ENCODE measurements at places on chromosomes 11 and 22.

- no peak for DNase-seq
Observed at GRCh38 chr22:18133452-18133851, 16.5 kb upstream of the USP18 start.

DNA sequence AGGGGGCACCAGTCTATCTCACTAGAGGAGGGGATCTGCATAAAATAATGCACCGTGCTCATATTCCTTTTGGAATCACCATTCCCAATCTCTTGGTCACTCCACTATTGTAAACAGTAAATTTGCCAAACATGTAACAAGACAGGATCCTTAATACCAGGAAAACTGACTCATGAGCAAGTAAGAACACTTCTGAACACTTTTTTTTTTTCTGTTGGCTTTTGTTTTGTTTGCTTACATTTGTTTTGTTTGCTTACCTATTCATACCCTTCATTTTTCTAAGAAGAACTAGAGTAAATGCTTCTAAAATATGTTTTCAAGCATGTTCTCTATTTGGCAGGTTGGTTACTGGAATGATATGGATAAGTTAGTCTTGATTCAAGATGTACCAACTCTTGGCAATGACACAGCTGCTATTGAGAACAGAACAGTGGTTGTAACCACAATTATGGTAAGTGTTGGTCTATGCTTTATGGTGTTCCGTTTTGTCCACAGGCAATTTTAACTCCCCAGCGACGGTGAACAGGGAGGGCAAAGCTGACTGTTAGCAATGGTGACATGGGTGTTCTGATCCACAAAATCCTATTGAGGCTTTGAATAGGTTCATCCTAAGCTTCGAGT, 111.8 kb downstream of the MSANTD4 start:
- peak; percentile 44 for DNase-seq

GRCh38 chr11:116852261-116853031, 15.0 kb upstream of the APOA1 start:
- peak; percentile 80 for DNase-seq

DNA sequence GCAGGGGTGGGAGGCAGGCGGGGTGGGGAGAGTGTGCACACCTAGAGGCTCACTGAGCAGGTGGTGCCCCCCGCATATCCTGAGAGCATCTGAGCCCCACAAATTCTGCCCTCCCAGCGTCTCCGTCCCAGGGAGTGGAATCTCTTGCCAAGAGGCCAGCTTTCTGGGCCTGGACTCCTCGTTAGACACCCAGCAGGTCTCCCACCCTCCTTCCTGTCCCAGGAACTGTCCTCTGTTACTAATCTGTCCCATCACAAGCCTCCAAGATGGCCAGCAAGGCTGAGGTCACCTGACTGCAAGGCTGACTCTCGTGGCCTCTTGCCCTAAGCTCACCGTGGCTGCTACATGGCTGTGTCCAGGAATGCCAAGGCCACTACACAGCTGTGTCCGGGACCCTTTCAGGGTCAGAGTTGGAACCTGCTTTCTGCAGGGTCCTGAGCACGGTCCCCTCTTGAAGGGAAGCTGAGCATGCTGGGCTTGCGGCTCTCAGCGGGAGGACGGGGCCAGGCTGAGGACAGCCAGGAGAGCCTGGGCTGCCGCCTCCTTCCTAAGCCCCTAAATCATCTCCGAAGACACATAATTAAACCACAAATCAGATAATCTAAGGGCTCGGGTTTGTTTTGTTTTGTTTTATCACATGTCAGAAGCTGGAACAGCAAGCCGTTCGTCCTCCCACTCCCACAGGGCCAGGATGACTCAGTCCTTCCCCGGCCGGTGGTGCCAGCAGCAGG, 1327.3 kb downstream of the TBC1D22A start:
- DNase-seq: no peak

DNA sequence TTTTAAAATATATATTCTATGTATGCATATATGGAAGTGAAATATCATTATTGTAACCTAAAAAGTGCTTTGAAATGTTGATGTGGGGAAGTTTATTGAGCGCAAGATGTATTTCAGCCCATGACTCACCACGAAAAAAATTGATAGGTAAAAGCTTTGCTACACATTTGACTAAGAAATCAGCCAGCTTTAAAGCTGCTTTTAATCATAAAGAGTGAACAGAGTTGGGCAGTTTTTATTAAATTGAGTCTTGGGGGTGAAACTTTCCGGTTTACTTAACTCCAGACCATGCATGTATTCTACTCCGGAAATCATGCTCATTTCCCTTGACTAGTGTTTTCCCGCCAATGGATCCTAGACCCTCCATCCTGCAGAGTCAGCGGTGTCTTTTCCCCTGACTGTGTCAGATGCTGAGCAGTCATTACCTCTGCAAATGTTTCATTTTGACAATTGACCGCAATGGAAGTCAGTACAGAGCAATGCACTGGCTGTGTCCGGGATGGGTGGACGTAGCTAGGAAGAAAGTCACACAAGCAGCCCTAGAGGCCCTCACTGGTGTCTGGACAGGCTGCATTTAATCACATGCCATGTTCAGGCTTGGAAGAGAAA, 47.2 kb upstream of the MPEG1 start:
- DNase-seq: no peak

DNA sequence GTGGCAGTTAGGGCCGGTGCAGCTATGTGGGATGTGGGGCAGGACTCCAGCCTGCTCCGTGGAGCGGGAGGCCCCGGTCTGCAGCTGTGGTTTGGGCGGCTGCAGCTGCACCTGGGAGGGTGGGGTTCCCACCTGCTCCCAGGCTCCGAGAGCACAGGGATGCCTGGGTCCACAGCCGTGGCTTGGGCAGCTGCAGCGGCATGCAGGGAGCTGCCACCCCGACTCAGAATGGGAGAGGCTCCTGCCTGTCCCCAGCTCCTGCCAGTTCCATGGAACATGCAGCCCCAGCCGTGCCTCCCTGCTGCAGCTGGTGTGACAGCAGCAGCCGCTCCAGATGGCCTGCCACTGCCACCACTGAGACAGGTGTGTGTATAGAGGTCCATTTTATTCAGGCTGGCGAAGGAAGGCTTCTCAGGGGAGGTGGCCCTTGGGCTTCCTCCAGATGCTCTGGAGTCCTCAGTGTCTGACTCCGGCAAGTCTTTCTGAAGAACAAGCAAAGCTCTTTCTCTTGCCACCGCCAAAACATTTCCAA, 21.8 kb upstream of the UPK3A start:
- DNase-seq: no peak

- DNase-seq: no peak
Observed at GRCh38 chr22:19874307-19875060, 19.8 kb upstream of the GNB1L start.

DNA sequence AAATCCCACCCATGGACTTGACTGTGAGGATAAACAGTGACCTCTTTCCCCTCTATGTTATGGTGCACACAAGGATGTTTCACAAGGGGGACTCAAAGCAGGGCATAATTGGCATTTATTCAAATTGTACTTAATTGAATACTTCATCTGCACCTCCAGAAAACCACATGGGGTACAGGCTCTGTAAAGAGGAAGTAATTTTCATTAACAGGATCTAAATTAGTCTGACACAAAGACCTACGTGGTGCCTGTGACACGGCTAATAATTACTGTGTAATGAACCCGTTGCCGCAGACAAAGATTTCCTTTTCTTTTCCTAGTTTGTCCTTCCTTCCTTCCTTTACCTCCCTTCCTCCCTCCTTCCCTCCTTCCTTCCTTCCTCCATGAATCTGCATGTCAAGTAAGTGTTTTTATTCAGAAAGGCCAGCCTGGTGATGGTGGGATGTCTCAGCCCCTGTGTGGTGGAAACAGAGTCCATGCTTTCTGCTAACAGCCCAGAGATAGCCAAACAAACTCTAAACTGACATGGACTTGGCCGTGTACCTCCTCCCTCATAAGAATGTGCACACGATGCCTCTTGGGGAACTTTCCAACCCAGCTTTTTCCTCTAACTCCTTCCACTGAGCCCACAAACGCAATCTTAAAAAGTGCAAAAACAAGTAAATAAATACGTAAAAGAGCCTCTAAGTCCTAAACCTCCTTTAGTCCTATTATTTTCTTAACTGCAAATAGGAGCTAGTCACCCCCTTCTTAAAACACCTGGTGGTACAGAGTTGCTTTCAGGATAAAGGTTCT, 118.8 kb downstream of the INSC start:
- no peak for DNase-seq

DNA sequence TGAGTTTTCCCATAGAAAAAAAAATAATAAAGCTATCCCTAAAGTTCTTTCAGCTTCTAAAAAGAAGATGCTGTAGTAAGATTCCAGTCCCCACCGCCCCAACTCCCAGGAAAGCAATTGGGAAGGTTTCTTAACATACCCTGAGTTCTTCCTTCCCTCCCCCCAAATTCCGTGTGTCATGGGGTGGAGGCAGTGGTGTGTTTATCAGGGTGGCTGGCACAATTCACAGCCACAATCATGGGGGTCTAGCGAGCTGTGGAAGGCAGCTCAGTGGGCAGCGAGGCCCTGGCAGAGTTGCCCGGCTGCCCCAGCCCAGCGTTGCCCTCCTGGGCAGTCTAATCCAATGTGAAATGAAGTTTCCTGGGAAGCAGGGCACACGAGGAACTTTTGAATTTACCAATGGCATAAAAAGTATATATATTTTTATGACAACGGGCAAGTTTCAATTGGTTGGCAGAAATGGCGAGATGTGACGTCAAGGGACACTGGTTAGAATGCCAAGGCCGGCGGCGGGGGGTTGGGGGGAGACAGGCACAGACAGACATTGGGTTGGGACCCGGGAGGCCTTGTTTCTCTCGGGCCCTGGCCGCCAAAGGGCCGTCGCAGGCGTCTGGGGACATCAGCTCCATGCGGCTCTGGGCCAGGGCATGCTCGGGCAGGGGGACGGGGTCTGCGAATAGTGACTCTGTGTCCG, 80.7 kb upstream of the PPARA start:
- no peak for DNase-seq

GRCh38 chr11:61340979-61341378, 8.0 kb downstream of the TKFC start:
- DNase-seq: no peak

- no peak for DNase-seq
Observed at GRCh38 chr11:125382314-125382791, 113.7 kb downstream of the FEZ1 start.

GRCh38 chr22:22820626-22821025, 67.0 kb upstream of the IGLL5 start:
- DNase-seq: no peak

DNA sequence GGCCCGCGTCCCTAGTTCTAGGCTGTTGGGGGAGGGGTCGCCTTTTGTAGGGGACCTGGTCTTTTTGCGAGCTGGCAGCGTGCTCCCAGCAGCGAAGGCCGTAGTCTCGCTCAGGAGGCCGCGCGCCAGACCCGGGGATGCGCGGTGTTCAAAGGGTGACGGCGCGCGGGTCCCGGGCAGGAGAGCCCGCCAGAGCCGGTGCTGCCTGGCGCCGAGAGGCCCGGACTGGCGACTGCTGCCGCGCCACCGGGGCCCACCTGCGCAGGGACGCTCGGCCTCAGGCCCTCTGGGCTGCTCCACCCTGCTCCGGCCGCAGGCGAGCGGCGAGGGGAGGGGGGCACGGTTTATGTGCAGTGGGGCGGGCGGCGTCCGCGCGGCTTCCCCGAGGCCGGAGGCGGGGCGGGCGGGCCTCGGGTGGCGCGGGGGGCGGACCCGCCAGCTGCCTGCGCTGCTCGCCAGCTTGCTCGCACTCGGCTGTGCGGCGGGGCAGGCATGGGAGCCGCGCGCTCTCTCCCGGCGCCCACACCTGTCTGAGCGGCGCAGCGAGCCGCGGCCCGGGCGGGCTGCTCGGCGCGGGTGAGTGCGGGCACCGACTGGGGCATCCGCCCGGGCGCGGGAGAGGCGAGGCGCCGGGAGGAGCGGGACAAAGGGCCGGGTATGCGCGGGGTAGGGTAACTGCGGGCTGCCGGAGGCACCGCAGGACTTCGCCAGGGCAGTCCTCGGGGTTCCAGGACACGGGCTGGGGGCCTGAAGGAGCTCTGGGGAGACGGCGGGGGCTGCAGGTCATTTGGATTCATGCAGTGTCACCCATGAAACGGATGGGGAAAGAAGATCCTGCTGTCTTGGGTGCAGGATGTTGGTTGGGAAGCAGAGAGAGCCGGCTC, at the start of gene PRSS23:
Gene PRSS23 (plus strand): TSS at position 467 of the 884 bp plus-strand sequence. CDS start 7,102 bp downstream, outside the sequence.
- no peak for DNase-seq

- DNase-seq: no peak
Observed at GRCh38 chr11:28043930-28044709, 63.8 kb downstream of the KIF18A start.

DNA sequence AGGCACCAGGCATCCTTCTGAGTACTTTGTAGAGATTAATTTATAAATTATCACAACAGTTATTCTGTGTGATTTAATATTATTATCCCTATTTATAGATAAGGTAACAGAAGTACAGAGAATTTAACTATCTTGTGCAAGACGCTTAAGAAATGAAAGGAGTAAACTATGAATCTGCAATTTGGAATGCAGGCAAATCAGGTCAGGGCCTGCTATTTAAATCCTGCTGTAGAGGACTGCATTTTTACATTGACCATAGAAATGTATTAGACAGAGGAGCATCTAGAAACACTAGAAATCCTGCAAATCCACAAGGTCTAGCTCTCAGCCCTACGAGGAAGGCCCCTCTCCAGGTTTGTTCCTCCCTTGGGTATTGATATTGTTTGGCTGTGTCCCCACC, 336.2 kb downstream of the ETS1 start:
- peak; percentile 18 for DNase-seq

GRCh38 chr11:114779189-114779588, 100.9 kb downstream of the NXPE2 start:
- DNase-seq: no peak

GRCh38 chr22:41876675-41877074, 38.2 kb downstream of the SHISA8 start:
- no peak for DNase-seq

DNA sequence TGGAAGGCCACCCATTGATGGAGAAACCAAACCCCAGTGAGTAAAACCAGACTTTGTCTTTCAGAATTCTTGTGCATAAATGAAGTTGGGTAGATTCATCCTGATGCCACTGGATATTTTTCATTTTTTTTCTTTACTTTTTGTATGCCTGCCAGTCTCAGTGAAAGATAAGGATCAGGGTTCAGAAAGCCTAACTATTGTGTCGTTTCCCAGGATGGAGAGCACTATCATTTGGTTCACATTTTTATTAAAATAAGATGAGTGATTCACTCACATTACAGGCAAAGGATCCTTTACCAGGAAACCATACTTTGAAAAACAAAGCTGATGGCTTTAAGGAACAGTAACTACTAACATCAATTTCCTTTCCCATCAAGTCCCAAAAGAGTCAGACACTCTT, 52.0 kb downstream of the ARFGAP2 start:
- DNase-seq: no peak

- DNase-seq: no peak
Observed at GRCh38 chr22:50546326-50547262, 895 bp downstream of the KLHDC7B start.

All from epithelial cell of prostate (primary cell).